Dermis microvascular lymphatic vessel endothelial cell (primary cell): ENCODE measurements at places on chromosomes 4 and X.
A peak's percentile ranks its signal among the peaks of the same experiment; 100 is the strongest.

DNA sequence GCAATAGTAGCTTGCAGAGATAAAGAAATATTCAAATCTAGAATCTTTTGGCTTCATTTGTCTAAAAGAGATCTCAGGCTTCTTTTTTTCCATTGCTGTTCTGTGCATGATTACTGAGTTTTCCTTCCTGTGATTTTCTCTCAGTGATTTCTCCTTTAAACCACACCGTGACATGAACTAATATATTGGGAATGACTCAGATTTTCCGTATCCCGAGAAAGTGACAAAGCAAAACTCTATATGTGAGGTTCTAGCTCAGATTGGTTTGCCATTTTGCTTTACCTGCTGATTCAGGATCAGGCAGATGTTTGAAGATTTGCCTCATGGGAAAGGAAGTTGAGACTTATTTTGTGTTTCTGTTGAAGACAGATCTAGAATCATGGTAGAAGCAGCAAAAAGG lies 59.4 kb downstream of the MTHFD2L start:
- DNase-seq: peak; percentile 83

- DNase-seq: no peak
These were observed 42.9 kb downstream of the WWC2 start for GRCh38 chr4:183141997-183142396.

- no peak for DNase-seq
These were observed 380.4 kb downstream of the PCDH7 start for GRCh38 chr4:31100536-31100935.

DNA sequence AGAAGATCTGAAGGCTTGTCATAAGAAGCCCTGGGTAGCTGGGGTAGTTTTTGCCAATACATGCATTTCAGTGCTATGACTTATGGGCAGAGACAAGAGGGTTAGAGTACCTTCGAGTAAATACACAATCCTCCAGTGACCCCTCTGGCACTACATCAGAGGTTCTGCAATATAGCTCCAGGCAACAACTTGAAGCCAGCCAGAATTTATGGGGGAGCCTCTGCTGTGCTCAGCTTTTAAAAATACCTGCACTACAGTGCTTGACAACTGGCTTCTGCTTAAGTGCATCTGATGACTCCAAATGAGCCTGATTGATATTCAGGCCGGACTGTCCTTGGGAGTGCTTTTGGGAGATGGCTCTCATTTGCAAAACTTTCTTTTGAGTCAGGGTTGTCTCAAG lies 44.9 kb upstream of the SMAD1 start:
- DNase-seq: no peak

- no peak for DNase-seq
These were observed 24.4 kb upstream of the CFAP299 start for GRCh38 chr4:80311130-80311529.

DNA sequence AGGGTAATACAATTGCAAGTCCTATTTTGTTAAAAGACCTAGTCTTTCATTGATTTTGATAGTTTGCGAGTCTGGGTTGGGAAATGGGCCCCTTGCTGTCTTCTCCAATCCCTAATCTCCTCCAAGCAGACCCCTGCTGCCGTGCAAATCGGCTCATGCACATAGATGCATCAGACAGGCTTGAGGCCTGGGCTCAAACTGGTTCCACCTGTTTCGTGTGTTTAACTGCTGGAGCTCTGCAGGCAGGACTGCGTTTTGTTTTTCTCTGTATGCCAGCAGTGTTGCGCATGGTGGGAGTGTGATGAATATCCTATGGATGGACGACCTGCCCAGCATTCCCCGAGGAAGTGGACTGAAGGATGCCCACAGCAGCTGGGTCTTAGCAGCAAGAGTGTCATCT lies 133.9 kb downstream of the PDGFRA start:
- DNase-seq: no peak

- DNase-seq: no peak
These were observed 210.1 kb upstream of the NHS start for GRCh38 chrX:17164941-17165340.

DNA sequence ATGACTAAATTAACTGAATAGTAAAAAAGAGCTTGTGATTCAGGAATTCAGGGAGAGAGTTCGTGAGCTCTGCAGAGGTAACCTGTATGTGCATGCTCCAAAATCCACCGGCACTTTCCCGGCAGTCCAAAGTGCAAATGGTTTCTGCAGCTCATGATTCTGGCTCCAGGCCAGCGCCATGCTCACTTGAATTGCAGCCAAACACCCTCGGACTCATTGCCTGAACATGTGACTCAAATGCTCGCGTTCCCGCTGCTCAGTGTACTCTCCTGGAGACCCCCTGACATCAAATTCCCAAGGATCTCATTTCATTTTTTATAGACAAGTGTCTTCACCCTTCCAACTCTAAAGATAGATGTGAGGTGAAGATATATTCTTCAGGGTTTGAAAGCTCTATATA lies 44.1 kb upstream of the SH3RF1 start:
- DNase-seq: peak; percentile 86

DNA sequence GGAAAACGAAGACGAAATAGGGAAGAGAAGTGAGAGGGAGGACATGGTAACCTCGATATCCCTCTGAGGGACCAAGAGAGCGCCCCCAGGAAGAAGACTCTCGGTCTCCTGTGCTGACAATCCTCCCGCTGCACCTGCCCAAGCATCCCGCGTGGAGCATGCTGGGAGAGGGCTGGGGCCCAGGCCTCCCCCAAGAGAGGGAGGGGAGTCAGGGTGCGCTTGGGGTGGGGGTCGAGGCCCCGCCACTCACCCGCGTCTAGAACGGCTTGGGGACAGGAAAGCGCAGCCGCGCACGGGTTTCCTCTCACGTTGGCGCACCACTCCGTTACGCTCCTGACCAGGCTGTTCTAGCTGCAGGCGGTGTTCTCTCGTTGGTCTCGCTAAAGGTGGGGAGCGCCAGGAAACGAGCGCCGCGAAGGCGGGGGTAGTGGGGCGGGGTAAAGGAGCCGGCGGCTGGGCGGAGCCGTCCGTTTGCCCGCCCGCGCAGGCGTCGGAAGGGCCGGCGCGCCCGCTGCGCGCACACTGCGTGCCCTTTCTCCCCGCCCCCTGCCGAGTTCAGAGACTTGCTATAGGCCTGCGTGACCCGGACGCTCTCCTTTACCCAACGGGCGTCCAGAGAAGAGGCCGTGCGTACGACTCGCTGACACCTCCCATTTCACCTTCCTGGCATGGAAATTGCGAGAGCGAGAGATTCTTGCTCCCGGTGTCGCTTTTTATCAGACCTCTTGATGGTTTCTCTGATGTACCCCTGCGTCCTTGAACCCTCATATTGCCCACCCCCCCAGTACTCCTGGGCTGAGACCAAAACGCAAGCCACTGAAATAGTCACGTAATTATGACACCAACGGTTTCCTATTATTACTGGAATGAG lies at the start of gene C1GALT1C1:
TSS of gene C1GALT1C1 (minus strand) at position 388 of the 871 bp plus-strand sequence. CDS start 2,888 bp downstream, outside the sequence.
- DNase-seq: peak; percentile 93

DNA sequence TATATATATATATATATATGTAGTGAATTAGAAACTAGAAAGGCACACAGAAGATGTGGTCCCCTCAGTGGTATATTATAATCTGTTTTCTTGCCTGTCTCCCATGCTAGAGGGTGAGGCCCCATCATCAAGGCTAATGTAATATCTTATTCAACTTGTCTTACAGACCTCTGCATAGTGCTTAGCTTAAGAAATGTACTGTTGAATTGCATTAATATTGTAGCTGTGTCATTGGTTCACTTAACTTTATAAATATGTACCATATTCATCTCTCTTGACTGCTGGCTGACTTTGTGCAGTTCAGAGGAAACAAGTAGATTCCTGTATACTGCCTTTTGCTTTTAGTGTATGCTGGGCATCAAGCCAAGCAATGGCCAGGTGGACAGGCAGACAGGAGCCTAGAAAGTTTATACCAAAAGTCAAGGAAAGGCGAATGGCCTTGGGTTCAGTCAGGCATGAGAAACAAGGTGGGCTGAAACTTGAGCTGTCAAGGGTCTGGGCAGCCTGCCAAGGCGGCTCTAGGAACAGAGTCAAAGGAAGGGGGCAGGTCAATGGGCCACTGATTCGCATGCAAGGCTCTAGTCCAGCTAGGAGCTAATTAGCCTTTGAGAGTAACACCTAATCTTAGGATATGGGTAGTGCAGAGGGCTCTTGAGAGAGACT lies 78.8 kb upstream of the LEF1 start:
- DNase-seq: peak; percentile 3

DNA sequence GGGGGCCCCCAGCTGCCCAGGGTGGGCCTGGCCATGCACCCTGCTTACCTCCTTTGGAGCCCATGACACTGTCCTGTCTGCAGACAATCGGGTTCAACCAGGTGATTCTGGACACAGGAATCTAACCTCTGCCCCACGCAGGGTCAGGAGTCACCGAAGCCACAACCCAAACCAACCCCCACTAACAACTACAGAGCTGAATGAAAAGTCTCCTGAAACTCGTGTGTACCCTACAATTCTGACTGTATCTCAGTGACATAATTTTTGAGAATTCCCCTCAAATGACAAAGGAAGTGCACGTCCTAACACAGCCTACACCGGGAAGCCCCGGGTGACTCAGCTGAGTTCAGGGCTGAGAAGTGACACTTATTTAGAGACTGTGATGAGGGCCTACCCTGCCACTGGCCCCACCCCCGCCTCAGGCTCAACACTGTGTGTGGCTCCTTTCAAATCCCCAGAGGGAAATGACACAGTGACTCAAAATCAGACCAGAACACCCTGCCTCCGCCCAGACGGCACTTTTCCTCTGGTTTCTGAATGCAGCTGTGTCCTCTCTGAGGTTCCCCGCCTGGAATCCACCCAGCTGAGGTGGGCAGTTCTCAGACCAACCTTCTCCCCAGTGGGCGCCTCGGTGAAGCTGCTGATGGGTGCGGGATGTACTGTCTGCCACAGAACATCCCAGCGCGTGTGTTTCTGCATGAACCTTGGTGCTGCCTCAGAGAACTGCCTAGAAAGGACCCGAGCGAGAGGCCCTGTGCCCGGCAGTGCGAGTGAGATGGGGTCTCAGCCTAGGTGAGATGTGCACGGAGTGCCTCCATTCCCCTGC lies 9.9 kb downstream of the TNIP2 start:
- DNase-seq: peak; percentile 89

DNA sequence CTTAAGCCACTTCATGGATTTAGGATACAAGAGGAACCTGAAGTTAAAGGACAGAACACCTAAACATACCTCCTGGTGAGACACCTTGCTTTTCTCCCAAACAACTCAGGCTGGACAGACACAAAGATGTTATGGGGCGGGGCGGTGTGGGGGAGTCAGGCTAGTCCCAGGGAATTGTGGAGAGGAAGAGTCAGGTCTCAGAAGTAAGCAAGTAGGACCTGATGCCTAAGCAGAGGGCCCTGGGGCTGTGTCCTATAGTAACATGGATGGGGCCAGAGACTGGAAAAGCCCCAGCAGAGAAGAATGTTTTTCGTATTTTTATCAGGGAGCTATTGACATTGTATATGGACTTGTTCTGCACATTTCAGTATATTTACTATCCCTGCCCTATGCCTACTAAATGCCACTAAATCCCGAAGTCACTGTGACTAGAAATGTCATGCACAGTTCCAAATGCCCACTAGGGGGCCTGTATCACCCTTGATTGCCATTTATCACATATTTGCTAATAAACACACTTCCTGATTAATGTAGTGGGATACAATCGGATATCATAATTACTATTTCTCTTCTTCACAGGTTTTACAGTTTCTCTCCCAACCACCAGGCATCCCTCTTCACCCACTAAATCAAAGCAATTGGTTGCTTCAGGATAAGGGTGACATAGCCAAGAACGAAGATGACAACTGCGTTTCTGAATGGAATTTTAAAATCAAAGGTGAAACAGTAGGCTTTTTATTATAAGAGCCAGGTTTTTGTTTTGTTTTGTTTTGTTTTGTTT lies 23.8 kb upstream of the ARHGAP10 start:
- DNase-seq: peak; percentile 45

- DNase-seq: peak; percentile 18
These were observed 1.1 kb upstream of the PDLIM3 start for GRCh38 chr4:185536411-185536709.

GRCh38 chr4:89641367-89641687 lies 195.6 kb downstream of the SNCA start:
- DNase-seq: no peak

DNA sequence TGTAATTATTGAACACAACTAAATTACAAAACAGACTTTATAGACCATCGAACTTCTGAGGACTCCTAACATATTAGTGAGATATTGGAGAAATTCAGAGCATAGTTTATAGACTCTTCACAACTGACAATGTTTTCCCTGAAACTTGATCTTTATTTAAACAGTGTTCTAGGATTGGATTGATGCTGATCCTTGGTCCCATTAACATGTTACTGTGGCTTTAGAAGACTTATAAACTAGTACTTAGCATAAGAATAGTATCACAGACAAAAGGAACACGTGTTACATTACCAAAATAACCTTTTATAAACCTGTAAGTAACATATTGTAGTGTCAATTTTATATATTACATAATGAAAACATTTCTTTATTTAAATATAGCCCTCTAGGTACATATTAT lies 689.6 kb downstream of the CCSER1 start:
- DNase-seq: no peak

GRCh38 chr4:185392156-185392555 lies 3.6 kb downstream of the LRP2BP start:
- DNase-seq: no peak

DNA sequence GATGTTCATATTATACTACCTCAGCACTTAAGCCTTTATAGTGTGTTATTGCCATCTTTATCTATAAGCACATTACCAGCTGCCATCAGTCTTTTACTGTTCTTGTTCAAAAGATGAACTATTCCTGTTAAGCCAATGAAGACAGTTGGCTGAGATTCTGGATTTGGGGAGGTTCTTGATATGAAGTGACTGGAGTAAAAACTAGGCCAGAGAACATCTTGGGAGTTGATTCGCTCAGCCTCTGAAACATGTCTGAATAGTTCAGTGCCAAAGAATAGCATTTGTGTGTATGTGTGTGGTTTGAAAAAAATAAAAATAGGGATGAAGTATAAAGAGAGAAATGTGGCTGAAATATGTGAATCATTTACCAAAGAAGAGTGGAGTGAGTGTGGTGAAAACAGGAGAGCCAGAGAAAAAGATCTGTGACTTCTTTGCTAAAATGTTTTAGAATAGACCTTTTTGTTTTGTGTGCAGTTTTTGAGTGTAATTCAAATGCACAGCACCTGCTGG lies 15.2 kb downstream of the EXOC1 start:
- DNase-seq: no peak

DNA sequence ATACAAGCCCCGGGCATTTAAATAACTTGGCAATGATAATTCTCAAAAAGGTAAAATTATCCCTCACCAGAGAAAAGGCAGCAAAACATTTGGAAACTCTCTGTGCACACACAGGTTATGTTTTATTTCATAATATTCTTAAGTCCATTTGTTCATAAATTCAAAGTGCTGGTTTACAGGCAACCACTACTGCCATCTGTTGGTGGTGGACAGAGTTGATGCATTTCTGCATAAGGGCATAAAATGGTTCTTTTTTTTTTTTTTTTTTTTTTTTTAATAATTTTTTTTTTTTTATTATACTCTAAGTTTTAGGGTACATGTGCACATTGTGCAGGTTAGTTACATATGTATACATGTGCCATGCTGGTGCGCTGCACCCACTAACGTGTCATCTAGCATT lies 31.5 kb upstream of the IL21 start:
- DNase-seq: peak; percentile 48

DNA sequence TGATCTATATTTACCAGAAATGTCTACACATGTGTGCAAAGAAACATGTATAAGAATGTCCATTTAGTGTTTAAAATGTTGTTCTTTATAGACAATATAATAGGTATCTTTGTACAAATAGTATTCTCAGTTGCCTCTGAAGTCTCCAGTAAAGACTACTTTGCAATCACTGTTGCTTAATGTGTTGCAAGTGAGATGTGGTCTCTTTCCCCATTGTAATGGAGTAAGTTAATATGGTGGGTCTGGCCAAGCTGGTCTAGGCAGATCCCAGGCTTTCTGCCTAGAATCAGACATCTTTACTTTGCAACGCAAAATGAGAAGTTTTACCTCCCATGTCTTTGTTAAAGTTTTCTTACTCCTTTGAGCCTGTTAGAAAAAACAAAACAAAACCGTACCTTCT lies 144.8 kb downstream of the GABRA3 start:
- DNase-seq: no peak
